ENCODE measurements at places on chromosomes 11 and 22.

- no peak for DNase-seq
Measured at GRCh38 chr11:57474017-57474802, 13.9 kb downstream of the RTN4RL2 start.

GRCh38 chr22:26054841-26055605 is 114.2 kb upstream of the SEZ6L start:
- no peak for DNase-seq

DNA sequence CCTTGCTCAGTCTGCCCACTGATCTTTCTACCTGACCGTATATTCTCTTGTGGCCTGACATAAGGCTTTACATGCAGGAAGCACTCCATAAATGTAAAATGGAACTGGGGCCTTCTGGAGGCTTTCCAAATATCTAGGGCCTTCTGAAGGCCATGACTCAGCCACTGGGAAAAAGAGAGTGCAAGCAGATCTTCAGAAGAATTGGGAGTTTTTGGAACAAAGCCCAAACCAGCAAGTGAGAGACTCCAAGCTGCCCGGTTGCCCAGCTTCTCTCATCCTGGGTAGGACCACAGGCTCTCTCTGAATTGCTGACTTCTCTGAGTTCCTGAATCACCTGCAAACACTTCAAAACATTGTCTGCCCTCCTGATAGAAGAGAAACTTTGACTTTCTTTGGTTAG is 107.9 kb upstream of the BMAL1 start:
- DNase-seq: no peak

DNA sequence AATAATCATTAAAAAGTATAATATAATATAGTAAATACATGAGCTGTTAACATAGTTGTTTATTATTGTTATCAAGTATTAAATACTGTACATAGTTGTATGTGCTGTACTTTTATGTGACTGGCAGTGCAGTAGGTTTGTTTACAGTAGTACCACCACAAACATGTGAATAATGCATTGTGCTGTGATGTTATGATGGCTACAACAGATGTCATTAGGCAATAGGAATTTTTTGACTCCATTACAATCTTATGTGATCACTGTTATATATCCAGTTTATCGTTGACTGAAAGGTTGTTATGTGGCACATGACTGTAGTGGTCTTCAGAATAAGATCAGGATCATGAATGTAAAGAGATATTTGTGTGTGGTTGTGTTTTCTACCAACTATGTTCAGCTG is 577.8 kb downstream of the JRKL start:
- no peak for DNase-seq

- DNase-seq: no peak
Measured at GRCh38 chr11:16779436-16779835, 41.0 kb downstream of the C11orf58 start.

- DNase-seq: peak; percentile 44
Measured at GRCh38 chr11:75275581-75275980, 35.0 kb downstream of the TPBGL start.

GRCh38 chr11:92495107-92495793 is 270.6 kb downstream of the FAT3 start:
- DNase-seq: no peak

- DNase-seq: no peak
Measured at GRCh38 chr11:93166194-93166593, 31.6 kb downstream of the SLC36A4 start.

GRCh38 chr11:105152560-105152959 is 13.0 kb upstream of the CARD18 start:
- DNase-seq: no peak

DNA sequence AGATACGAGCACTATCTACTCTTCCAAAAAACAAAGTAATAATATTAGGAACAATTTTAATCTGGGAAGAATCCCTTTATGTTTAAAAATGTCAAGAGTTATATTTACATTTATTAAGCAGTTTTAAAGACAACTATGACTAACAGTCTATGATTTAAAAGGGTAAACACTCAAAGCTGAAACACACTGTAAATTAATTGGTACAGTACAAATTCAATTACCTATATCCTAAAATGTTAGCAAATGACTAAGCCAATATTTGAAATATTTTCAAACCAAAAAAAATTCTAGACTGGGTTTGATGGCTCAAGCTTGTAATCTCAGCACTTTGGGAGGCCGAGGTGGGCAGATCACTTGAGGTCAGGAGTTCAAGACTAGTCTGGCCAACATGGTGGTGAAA is 36.0 kb upstream of the CHRNA10 start:
- DNase-seq: no peak

- DNase-seq: no peak
Measured at GRCh38 chr11:129372609-129373488, 2.8 kb upstream of the BARX2 start.

DNA sequence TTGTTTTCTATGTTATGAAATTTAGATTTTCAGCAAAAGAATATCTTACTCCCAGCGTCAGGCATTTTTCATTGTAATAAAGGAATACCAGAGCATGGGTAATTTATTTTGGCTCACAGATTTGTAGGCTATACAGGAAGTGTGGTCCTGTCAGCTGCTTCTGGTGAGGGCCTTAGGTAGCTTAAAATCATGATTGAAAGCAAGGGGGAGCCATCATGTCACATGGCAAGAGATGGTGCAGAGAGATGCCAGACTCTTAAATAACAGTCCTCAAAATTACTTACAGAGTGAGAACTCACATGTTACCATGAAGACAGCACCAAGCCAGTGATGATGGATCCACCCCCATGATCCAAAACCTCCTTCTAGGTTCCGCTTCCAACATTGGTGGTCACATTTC is 825.0 kb upstream of the CHORDC1 start:
- DNase-seq: no peak

DNA sequence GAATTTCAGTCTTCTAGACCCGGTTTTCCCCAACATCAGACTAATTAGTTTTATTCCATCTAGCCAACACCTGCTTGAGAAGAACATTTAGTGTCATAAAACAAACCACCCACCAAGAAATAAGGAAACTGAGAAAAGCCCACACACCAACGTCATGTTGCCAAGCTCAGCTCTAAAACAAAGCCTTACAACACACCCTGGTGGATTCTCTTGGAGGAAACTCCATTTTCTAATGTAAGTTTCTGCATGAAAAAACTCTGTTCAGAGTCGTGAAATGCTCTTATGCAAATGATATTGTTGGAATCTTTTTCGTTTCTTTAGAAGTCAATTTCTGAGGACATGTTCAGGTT is 105.0 kb upstream of the RAG2 start:
- no peak for DNase-seq

- DNase-seq: no peak
Measured at GRCh38 chr11:81979448-81979847, 754.2 kb downstream of the FAM181B start.

DNA sequence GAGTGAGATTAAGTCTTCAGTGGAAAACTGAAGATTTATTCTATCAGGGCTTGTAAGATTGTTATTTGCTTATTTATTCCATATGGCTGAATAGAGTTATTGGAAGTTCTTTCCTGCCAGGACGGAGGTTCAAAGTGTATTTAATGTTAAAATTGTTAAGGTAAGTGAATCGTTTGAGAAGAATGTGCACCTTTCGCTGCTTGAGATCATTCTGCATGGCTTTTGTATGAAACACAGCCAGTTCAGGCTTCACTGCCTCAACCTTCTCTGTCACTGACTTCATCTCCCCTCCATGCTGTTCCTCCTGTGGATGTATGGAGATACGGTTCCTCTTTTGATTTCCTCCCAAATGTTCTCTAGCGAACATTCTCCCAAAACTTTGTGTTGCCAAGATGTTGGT is 19.2 kb upstream of the OR51L1 start:
- no peak for DNase-seq

GRCh38 chr11:33461369-33462125 is 204.4 kb downstream of the HIPK3 start:
- DNase-seq: no peak

DNA sequence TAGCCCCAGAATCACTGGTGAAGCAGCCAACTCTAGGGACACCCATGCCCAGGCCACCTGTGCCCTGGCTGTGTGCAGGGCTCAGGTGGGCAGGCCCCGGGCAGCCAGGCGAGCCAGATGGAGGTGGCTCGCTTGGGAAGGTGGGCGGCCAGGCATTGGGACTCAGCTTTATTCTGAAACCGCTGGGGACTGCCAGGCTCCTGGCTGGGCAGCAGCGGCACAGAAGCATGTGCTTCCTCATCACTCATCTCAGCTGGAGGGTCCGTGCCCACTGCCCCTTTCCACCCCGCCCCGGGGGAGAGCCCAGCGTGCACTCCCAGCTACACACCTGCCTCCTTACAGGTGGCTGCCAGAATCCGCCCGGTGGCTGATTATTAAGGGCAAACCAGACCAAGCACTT is 27.1 kb upstream of the SLC22A12 start:
- DNase-seq: no peak

GRCh38 chr22:45246060-45246985 is 5.6 kb upstream of the KIAA0930 start:
- no peak for DNase-seq

DNA sequence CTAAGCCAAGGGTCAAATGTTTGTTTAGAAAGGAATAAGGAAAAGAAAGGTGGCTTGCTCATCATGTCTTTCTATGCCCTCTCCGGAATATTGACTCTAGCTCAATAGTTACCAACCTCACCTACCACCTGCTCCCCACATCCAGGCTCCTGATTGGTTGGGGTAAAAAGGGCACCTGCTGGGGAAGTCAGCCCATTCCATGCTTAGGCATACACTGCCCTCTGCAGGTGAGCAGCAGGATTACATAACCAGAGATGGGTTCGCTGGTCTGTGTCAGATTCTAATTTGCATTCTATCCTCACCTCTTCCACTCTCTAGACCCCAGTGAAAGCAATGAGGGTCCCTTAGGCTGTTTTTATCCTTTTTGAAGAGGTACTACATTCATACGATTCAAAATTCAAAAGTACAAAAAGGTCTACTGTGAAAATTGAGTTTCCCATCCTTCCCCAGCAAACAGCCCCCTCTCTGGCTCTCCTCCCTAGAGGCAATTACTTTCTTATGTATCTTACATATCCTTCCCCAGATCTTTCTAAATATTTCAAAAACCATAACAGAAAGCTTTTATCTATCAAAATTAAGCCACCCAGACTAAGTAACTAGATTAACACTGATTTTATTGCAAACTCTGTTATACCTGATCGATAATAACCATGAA is 98.0 kb upstream of the ASPHD2 start:
- peak; percentile 71 for DNase-seq

- DNase-seq: no peak
Measured at GRCh38 chr11:76702336-76703128, 32.0 kb upstream of the LRRC32 start.
